Thymus (tissue), 14 donors: ENCODE measurements at places on chromosomes 11 and 22. TPM values are rescaled to one million over a fixed set of nuclear protein-coding genes. Genes with fewer than 3 reads are reported as not detected.

DNA sequence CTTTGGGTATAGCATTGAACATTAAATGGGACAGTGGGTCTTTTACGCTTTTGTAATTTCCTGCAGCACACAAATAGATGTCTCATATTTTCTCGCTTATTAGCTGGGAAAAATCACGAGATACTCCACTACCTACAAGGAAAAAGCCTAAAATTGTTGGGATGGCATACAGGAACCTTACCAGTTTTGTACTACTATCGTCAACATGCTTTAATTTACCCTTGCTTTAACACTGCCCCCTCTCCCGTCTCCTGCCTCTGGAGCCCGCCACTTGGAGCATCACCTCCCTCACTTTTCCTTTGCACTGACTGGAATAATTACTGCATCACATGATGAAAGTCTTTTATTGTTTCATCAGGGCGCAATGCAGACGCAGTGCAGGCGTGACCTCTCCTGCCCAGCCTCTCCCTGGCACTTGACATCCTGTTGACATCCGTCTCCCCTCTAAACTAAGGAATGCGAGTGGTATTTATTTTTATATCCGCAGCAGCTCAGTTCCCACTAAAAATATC is 1.0 kb upstream of the FNBP4 start:
- DNase-seq = peak; percentile 27
- H3K27me3 ChIP-seq = no peaks in the 10 kb centered on the region
- H3K36me3 ChIP-seq = peaks cover 19% of the 10 kb centered on the region
- peak overlapping the region; percentile 97 for H3K4me3 ChIP-seq
- peaks cover 4% of the 10 kb centered on the region for H3K4me1 ChIP-seq
- H3K27ac ChIP-seq = peak overlapping the region; percentile 98

DNA sequence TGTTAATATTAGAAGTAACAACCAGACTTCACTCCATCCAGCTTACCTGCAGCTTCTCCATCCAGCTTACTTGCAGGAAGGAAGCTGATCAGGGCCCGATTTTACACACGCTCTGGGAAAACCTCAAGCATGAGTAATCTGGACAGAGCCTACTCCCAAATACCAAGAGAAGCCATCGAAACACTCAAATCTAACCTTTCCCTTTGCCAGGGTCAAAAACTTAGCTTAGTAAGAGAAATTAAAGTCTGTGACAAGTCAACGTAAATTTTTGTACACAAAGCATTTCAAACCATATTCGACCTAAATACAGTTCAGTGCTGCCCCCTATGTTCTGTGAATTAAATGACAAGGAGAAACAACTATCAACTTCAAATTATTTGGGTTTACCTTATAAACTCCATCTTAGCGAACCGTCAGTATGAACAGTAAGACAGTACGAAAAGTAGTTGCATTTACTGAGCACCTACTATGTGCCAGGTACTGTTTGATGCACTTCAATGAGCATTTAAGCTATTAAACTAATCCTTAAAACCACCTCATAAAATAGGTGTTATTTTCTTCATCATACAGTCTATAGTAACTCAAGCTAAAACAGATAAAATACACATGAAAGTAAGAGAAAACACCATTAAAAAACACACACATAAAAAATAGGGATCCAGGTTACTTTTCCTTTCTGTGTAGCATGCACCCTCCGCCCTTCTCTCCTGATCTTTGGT is 36.9 kb downstream of the ARFGAP3 start:
- no peaks in the 10 kb centered on the region for H3K27me3 ChIP-seq
- no peaks in the 10 kb centered on the region for H3K4me1 ChIP-seq
- H3K27ac ChIP-seq = no peak overlapping the region
- H3K4me3 ChIP-seq = no peak overlapping the region
- H3K36me3 ChIP-seq = peaks cover 28% of the 10 kb centered on the region

DNA sequence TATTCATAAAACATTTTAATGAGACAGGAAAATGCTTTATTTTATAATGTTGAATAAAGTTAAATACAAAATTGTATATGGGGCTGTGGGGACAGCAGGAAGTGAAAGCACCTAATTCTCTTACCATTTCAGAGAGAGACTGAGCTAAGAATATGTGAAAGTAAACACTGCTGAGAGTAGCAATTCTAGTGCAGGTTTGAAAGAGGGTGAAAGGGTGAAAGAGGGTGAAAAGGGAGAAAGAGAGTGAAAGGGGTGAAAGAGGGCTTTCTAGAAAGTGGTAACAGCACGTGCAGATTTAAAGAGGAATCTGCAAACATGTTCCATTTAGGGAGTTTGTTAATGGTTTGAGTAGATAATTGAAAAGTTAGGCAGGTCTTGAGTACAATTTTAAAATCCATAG is 652.0 kb upstream of the CCDC90B start:
- H3K27ac ChIP-seq = no peak overlapping the region
- no peak for DNase-seq
- no peaks in the 10 kb centered on the region for H3K36me3 ChIP-seq
- H3K4me1 ChIP-seq = no peaks in the 10 kb centered on the region
- no peaks in the 10 kb centered on the region for H3K27me3 ChIP-seq

Gene TRIM51
- not detected for total RNA-seq

Gene SMTNL1
- total RNA-seq = 0.05 TPM

DNA sequence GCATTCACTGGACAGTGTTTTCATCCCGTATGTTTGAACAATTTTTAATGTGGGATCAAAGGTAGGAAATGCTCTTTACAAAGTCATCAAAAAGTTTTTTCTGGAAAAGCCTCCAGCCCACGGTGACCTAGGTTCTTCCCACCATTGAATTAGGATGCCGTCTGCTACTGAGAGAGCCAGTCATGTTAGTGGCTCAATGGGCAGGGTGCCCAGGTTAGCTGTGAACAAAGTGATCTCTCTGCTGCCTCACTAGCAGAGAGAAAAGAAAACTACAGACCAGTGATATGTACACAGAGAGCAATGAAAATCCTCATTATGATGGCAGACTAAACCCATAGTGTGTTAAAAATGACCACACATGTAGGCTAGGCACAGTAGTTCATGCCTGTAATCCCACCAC is 32.4 kb downstream of the KCNQ1 start:
- no peaks in the 10 kb centered on the region for H3K4me1 ChIP-seq
- no peak overlapping the region for H3K4me3 ChIP-seq
- H3K27me3 ChIP-seq = no peaks in the 10 kb centered on the region
- H3K27ac ChIP-seq = no peak overlapping the region
- H3K36me3 ChIP-seq = no peaks in the 10 kb centered on the region

GRCh38 chr11:67489885-67490726 is 7.3 kb downstream of the AIP start:
- no peak for DNase-seq
- no peaks in the 10 kb centered on the region for H3K27me3 ChIP-seq
- H3K36me3 ChIP-seq = peaks cover 77% of the 10 kb centered on the region
- H3K4me1 ChIP-seq = peaks cover 26% of the 10 kb centered on the region

- H3K4me3 ChIP-seq = no peak overlapping the region
- H3K27ac ChIP-seq = no peak overlapping the region
- H3K4me1 ChIP-seq = no peaks in the 10 kb centered on the region
Observed at GRCh38 chr11:128790196-128790595, 76.9 kb downstream of the KCNJ1 start.

Gene DDI1
- not detected for total RNA-seq

GRCh38 chr11:115042002-115042401 is 363.7 kb downstream of the NXPE2 start:
- H3K27ac ChIP-seq = no peak overlapping the region
- no peaks in the 10 kb centered on the region for H3K36me3 ChIP-seq
- no peaks in the 10 kb centered on the region for H3K4me1 ChIP-seq

DNA sequence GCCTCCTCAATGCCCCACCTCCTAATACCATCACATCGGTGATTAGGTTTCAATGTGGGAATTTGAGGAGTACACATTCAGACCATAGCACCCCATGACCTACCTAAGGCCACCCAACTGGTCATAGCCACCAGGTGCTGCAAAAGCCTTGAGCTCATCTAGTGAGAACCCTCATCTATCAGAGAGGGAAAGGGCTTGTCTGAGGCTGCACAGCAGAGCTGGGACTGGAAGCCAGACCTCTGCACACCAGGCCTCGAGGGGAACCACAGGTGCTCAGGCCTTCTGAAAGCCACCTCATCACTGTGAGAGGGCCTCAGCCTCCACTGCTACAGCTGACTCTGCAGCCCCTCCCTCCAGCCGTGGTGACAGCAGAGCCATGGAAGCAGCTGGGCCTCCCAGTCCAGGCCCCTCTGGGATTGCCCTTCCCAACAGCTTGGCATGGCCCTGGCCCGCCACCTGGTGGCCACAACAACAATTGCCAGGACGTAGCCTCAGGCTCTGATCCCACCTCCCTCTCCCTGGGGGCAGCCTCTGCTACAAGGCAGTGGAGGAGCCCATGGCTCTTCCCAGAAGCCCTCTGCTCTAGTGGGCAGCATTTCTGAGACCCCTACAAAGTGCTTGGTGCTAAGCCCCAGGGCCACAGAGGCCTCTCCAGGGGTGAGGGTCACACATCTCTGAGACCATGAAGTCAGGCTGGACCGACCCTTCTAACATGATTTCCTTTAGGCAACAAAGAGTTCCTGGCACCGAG is 41.0 kb upstream of the PRDM11 start:
- H3K36me3 ChIP-seq = no peaks in the 10 kb centered on the region
- DNase-seq = no peak
- H3K27me3 ChIP-seq = no peaks in the 10 kb centered on the region
- no peak overlapping the region for H3K4me3 ChIP-seq
- peaks cover 14% of the 10 kb centered on the region for H3K4me1 ChIP-seq

Gene MS4A12
- total RNA-seq = 0.05 TPM

DNA sequence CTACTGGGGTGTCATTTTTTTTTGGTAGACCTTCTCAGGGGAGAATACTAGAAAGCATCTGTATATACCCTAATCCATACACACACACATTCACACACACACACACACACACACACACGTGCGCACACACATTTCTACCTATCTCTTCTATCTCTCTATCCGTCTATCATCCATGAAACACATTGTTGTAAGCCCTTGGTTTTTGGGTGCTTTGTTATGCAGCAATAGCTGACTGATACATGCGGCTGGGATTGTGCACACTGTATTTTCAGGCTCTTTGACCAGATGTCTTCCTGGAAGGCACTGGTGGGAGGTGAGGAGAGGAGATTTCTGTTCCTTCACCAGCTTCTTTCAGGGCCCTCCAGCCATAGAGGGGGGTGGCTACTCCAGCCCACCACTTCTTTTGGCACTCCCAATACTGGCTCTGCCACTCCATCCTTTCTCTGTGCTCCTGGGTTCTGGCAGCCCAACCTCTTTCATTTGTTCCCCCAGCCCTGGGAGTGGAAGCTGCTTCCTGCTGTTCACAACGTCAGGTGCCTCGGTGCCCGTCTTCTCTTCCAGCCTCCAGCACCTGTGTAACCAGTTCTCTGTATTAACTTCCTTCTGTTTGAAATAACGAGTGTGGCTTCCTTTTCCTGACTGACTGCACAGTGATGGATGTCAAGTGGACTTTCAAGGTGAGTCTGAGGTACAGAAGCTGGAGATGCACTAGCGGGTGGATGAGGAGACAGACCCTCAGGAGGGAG is 12.4 kb upstream of the MUC2 start:
- peaks cover 3% of the 10 kb centered on the region for H3K27me3 ChIP-seq
- H3K4me3 ChIP-seq = no peak overlapping the region
- no peaks in the 10 kb centered on the region for H3K4me1 ChIP-seq
- no peaks in the 10 kb centered on the region for H3K36me3 ChIP-seq

DNA sequence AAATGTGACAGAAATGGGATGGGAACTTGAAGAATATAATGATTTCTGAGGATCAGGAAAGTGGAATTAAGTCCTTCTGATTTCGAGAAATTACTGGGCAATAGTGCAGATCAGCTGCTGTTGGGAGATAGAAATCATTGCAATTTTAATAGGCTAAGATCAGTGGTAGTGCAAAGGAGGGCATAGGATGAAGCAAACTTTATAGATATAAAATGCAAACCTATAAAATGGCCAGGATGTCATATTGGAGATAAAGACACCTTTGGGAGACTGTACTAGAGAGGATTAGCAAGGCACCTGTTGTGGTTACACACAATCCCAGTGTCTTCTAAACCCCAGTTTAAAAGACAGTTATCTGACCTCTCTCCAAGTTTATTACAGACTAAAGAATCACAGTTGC is 6.5 kb upstream of the MS4A7 start:
- H3K4me1 ChIP-seq = no peaks in the 10 kb centered on the region
- no peaks in the 10 kb centered on the region for H3K36me3 ChIP-seq
- DNase-seq = no peak
- H3K27ac ChIP-seq = no peak overlapping the region
- H3K27me3 ChIP-seq = no peaks in the 10 kb centered on the region
- no peak overlapping the region for H3K4me3 ChIP-seq

Gene LIPT2
- 6.1 TPM for total RNA-seq

DNA sequence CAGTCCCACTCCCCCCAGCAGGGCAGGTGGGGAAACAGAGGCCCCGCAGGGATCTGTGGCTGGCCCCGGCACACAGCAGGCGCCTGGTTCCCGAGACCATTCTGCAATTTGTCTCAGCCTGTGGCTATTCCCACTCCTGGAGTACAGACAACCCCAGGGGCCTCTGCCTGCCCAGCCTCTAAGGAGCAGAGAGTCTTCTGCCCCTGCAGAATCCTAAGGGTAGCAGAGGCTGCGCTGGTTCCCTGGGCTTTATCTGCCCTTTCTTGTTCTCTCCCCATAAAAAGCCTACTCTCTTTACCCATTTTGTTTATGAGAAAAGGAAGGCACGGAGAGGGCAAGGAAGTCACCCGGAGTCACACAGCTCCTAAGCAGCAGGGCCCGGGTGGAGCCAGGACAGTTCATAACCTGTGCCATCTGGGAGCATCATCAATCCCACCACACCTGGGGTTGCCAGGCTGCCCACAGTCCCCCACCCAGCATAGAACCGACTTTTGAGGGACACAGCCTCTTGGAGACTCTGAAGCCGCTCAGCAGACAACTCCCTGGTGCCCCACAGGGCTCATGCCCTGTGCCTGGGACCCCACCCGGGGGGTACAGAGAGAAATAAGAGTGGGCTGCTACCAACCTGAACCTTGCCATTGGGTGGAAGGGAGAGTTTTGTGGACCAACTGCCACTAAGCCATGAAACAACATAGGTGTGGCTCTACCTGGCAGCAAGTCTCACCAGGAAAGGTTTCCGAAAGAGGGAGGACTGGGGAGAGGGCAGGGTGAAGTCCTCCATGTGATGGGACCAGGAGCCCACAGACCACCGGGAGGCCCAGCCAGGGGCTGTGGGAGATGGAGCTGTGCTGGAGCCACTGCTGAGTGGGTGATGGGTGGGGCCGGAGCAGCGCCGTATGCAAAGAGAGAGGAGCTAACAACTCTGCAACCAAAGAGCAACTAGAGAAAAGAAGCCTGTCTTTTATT is 17.2 kb upstream of the LINC01488 start:
- H3K4me3 ChIP-seq = no peak overlapping the region
- no peak for DNase-seq
- no peaks in the 10 kb centered on the region for H3K27me3 ChIP-seq
- H3K4me1 ChIP-seq = peaks cover 8% of the 10 kb centered on the region
- no peaks in the 10 kb centered on the region for H3K36me3 ChIP-seq

GRCh38 chr11:117020869-117021564 is 77.2 kb downstream of the SIK3 start:
- peak; percentile 35 for DNase-seq
- no peak overlapping the region for H3K4me3 ChIP-seq
- peaks cover 4% of the 10 kb centered on the region for H3K4me1 ChIP-seq
